ENCODE measurements at places on chromosomes 7 and 10.

DNA sequence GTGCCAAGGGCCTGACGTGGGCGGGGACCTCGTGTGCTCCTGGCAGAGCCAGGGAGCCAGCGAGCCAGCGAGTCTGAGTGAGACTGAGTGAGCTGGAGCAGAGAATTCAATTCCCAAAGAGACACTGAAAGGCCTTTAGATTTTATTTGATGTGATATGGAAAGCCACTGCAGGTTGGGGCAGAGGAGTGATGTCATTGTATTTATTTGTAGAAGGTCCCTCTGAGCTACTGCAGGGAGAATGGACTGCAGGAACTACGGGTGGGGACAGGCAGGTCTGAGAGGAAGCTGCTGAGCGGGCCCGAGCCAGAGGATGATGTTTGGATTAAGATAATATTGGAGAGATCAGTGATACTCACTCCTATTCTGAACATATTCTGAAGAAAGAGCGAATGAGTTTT lies 445.8 kb upstream of the ANKRD30A start:
- DNase-seq, result no peak

GRCh38 chr10:14579405-14579804 lies 195.3 kb downstream of the FAM107B start:
- no peak for DNase-seq

- DNase-seq, result no peak
Observed at GRCh38 chr10:109958059-109958458, 34.7 kb upstream of the XPNPEP1 start.

DNA sequence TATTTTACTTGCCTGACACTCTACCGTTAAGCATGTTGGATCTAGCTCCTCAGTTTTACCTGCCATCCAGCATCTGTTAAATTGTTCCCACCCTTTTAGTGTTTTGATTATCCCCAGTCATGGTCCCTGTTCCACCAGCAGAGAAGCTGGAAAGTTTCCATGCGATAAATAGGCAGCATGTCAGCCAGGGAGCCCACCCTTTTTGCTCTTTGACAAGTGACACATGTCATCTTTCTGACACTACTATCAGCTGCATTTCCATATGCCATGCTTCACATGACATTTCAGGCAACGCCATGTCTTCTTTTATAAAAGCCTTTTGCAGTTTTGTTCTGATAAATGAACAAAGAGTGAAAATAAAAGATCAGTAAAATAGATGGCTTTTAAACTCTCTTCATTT lies 310.8 kb downstream of the MAGI2 start:
- no peak for DNase-seq

DNA sequence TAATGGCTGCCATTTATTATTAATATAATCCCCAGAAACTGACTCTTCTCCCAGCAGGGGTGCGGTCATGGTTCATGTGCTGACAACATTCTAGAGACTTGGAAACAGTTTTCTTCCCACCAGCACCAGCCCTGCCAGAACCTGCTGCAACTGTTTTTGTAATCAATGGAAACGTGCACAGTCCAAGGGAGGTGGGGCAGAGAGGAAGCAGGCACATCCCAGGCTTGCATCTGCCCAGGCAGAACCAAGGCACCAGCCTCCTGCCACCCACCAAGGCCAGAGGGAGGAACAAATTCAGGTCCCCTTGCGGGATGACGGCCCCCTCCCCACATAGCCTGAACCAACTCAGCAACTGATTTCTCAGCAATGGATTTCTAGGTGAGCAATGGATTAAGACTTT lies 119.0 kb downstream of the OAT start:
- no peak for DNase-seq

- no peak for DNase-seq
Observed at GRCh38 chr7:158662610-158663427, 41.8 kb downstream of the NCAPG2 start.

Measured in T-helper 9 cell (primary cell).